Lower lobe of right lung (tissue), 2 donors: ENCODE measurements at places on chromosomes 7 and 10. TPM values are rescaled to one million over a fixed set of nuclear protein-coding genes. Genes with fewer than 3 reads are reported as not detected.

GRCh38 chr10:119206603-119207365, 587 bp upstream of the GRK5 start:
- peak overlapping the region; percentile 79 for H3K4me3 ChIP-seq
- peak overlapping the region; percentile 98 for H3K27ac ChIP-seq
- H3K27me3 ChIP-seq, result no peaks in the 10 kb centered on the region
- peaks cover 37% of the 10 kb centered on the region for H3K4me1 ChIP-seq
- H3K36me3 ChIP-seq, result no peaks in the 10 kb centered on the region
- peak; percentile 78 for DNase-seq

- H3K4me3 ChIP-seq, result no peak overlapping the region
- H3K36me3 ChIP-seq, result peaks cover 62% of the 10 kb centered on the region
Measured at GRCh38 chr10:100504096-100504495, 15.6 kb downstream of the SEC31B start.

GRCh38 chr7:123770378-123770777, 21.6 kb upstream of the WASL start:
- DNase-seq, result no peak
- H3K27me3 ChIP-seq, result no peaks in the 10 kb centered on the region
- H3K36me3 ChIP-seq, result no peaks in the 10 kb centered on the region
- H3K27ac ChIP-seq, result no peak overlapping the region
- H3K4me1 ChIP-seq, result peaks cover 5% of the 10 kb centered on the region

DNA sequence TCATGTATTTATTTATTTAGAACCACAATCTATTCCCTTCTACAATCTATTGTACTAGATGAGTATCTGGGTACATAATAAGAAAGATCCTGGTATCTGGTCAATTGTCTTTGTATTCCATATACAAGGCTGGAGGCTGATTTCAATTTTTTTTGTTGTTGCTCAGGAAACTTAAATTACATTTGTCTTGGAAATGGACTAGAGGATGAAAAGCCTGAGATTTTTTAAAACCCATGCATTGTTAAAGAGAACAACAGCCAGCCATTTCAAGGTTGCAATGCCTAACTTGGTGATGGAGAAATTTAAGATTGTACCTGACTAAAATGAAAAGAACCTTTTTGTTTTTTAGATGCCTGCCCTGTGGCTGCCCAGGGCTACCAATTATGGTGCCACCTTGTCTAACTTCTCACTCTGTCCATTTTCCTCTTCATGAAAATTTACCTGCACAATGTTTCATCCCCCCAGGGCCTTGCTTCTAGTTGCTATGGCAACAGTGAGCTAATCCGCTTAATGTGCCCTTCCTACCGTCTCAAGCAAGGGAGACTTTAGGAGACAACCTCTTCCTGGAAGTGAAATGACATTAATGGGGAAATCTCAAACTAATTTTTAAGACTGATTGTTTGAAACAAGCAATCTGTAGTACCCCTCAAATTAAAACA, 203.7 kb upstream of the PHYHIPL start:
- H3K4me1 ChIP-seq, result no peaks in the 10 kb centered on the region
- no peaks in the 10 kb centered on the region for H3K36me3 ChIP-seq
- no peak for DNase-seq

- H3K27ac ChIP-seq, result no peak overlapping the region
- H3K36me3 ChIP-seq, result no peaks in the 10 kb centered on the region
- H3K4me3 ChIP-seq, result no peak overlapping the region
- no peaks in the 10 kb centered on the region for H3K4me1 ChIP-seq
Measured at GRCh38 chr7:133983685-133984419, 143.3 kb upstream of the LRGUK start.

DNA sequence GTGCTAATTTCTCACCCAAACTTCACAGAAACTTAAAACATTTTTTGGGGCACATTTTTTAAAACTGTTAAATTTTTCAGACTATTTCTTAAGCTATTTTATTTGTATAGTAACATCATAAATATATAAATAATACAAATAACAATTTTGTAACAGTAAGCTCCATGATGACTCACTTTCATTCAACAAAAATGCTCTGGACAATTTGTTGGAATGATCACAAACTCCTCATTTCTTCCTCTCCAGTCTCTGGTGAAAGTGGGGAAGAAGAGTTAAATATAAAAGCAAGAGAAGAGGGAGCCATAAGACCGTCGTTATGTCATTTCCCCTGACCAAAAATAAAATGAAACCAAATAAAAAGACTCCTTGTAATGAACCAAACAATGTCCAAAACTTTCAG, 162.4 kb downstream of the AGMO start:
- H3K36me3 ChIP-seq, result no peaks in the 10 kb centered on the region
- no peak for DNase-seq
- no peaks in the 10 kb centered on the region for H3K27me3 ChIP-seq
- no peak overlapping the region for H3K27ac ChIP-seq

DNA sequence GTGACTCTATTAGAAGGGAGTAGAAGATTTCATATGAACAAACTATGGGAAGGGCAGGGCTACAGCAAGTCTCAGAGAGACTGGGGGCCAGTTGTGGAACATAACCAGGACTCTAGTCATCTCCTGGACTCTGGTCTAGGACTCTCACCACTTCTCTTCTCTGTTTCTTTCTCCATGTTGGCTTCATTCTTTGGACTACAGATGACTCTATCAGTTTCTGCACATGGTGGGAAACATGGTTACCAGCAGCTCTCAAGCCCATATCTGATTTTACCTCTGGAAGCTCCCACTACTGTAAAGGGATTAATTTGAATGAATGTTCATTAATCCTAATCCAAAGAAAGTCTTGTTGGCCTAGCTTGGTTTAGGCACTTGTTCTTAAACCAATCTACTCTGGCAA, 84.7 kb downstream of the LRGUK start:
- H3K4me1 ChIP-seq, result no peaks in the 10 kb centered on the region
- no peaks in the 10 kb centered on the region for H3K27me3 ChIP-seq
- H3K36me3 ChIP-seq, result no peaks in the 10 kb centered on the region
- no peak overlapping the region for H3K27ac ChIP-seq
- H3K4me3 ChIP-seq, result no peak overlapping the region
- no peak for DNase-seq

- H3K4me1 ChIP-seq, result no peaks in the 10 kb centered on the region
- no peak overlapping the region for H3K27ac ChIP-seq
- H3K4me3 ChIP-seq, result no peak overlapping the region
- H3K36me3 ChIP-seq, result peaks cover 99% of the 10 kb centered on the region
- H3K27me3 ChIP-seq, result no peaks in the 10 kb centered on the region
Measured at GRCh38 chr10:103419101-103419500, 22.7 kb downstream of the PDCD11 start.

DNA sequence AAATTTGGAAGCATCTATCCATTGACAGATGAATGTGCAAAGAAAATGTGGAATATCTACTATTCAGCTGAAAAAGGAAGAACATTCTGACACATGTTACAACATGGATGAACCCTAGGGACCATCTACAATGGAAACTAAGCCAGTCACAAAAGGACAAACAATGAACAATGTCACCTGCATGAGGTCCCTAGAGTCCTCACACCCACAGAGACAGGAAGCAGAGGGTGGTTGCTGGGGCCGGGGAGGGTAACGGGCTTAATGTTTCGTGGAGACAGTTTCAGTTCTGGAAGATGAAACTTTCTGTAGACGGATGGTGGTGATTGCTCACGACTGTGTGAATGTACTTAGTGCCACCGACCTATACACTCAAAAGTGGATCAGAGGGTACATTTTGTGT, 282.9 kb downstream of the ADARB2 start:
- H3K36me3 ChIP-seq, result no peaks in the 10 kb centered on the region
- H3K27me3 ChIP-seq, result no peaks in the 10 kb centered on the region
- no peak for DNase-seq
- H3K4me3 ChIP-seq, result no peak overlapping the region
- H3K4me1 ChIP-seq, result no peaks in the 10 kb centered on the region

- H3K36me3 ChIP-seq, result no peaks in the 10 kb centered on the region
- no peaks in the 10 kb centered on the region for H3K27me3 ChIP-seq
- H3K27ac ChIP-seq, result no peak overlapping the region
- H3K4me1 ChIP-seq, result peaks cover 10% of the 10 kb centered on the region
Measured at GRCh38 chr10:78316451-78316931, 282.8 kb downstream of the RPS24 start.

GRCh38 chr7:111516612-111517011, 45.7 kb downstream of the IMMP2L start:
- no peak overlapping the region for H3K27ac ChIP-seq
- no peak overlapping the region for H3K4me3 ChIP-seq
- H3K36me3 ChIP-seq, result no peaks in the 10 kb centered on the region
- no peak for DNase-seq
- no peaks in the 10 kb centered on the region for H3K4me1 ChIP-seq
- H3K27me3 ChIP-seq, result no peaks in the 10 kb centered on the region

GRCh38 chr7:80770675-80771081, 132.2 kb downstream of the CD36 start:
- no peak overlapping the region for H3K4me3 ChIP-seq
- peaks cover 7% of the 10 kb centered on the region for H3K4me1 ChIP-seq
- H3K27ac ChIP-seq, result no peak overlapping the region
- no peak for DNase-seq

DNA sequence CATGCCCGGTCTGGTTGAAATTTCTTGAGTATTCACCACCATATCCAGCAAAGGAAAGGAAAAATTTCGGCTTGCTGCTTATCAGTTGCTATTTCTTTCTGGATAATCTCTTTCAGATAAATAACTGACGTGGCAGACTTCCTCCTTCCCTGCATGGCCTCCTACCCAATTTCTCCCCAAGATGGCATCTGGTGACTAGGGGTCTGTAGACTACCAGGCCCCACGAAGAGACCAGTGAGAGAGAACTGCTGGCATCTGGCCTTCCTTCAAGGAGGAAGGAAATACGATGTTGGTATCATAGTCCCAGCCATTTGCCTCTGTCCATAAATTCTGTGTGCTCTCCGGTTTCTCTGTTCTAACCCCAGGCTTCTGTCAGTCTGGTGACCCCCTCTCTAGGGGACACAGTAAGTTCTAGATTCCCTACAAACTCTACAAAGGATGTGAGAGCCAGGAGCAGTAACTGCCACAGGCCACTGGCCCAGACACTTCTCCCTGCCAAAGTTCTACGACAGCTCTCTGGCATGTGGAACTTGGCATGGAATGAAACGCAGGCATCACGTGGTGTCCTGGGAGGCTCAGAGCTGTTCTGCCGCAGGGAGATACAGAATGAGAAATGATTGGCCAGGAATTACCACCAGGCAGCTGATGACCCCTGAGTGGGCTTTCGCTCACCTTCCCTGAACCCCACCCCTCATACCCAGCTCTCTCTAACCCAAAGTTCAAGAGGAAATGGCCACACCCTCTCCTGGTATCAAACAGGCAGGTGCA, 30.0 kb upstream of the MSRB2 start:
- no peak overlapping the region for H3K27ac ChIP-seq
- H3K36me3 ChIP-seq, result no peaks in the 10 kb centered on the region
- H3K27me3 ChIP-seq, result no peaks in the 10 kb centered on the region
- peak; percentile 69 for DNase-seq
- H3K4me3 ChIP-seq, result no peak overlapping the region

- H3K27ac ChIP-seq, result no peak overlapping the region
- H3K4me3 ChIP-seq, result no peak overlapping the region
- DNase-seq, result no peak
- no peaks in the 10 kb centered on the region for H3K27me3 ChIP-seq
Measured at GRCh38 chr7:16055263-16055976, 365.9 kb downstream of the CRPPA start.

DNA sequence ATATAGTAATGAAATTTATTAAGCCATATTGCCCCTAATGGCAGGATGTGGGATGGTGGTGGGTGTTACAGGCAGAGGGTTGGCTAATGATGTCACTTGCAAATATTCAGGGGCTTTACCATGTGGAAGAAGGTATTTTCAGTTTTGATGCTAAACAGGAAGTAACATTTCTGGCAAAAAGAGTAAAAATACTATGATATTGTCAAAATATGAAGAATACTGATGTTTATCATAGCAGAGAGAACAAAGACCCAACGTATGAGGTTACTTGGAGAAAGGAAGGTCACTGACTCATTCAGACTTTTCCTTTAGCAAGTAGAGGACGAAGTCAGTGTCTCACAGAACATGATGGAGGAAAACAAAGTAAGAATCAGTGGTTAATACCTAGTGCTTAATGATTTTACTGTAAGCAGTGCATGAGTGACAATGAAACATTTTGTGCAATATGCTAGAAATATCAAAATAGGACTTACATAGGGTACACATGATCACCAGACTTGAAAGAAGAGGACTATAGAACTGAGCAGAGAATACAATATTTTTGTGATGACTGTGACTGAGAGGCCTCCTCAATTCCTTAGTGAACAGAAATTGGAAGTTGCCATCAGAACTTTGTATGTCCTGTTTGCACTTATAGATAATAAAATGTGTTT, 89.7 kb upstream of the STEAP4 start:
- no peaks in the 10 kb centered on the region for H3K27me3 ChIP-seq
- H3K4me3 ChIP-seq, result no peak overlapping the region
- H3K36me3 ChIP-seq, result no peaks in the 10 kb centered on the region
- no peaks in the 10 kb centered on the region for H3K4me1 ChIP-seq
- no peak overlapping the region for H3K27ac ChIP-seq
- no peak for DNase-seq

- peaks cover 99% of the 10 kb centered on the region for H3K27me3 ChIP-seq
- H3K4me1 ChIP-seq, result peaks cover 33% of the 10 kb centered on the region
- H3K36me3 ChIP-seq, result no peaks in the 10 kb centered on the region
Measured at GRCh38 chr7:122303531-122304318, 825 bp downstream of the FEZF1 start.

DNA sequence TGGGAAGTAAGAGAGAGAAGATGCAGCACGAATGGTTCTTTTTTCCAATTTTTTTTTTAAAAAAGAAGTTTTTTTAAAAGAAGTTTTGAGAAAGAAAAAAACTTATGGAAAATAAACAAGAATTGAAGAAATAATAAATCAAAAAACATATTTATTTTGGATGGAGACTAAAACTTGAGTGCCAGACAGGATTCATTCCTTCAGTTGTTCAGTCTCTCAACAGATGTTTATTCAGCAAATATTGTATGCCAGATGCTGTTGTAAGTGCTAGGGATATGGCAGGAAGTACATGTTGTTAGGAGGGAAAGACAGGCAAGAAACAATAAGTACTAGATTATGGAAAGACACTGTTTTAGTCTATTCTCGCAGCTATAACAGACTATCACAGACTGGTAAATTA, 750.7 kb upstream of the PHF14 start:
- H3K4me3 ChIP-seq, result no peak overlapping the region
- no peaks in the 10 kb centered on the region for H3K27me3 ChIP-seq
- DNase-seq, result no peak
- H3K4me1 ChIP-seq, result no peaks in the 10 kb centered on the region
- H3K36me3 ChIP-seq, result no peaks in the 10 kb centered on the region

GRCh38 chr10:3593611-3594010, 191.4 kb downstream of the KLF6 start:
- H3K27ac ChIP-seq, result no peak overlapping the region
- H3K27me3 ChIP-seq, result no peaks in the 10 kb centered on the region
- H3K4me1 ChIP-seq, result no peaks in the 10 kb centered on the region
- DNase-seq, result no peak

The ATRNL1 gene
- 0.92 TPM for total RNA-seq

The SLC13A1 gene
- total RNA-seq, result not detected

The MEPCE gene
- total RNA-seq, result 36.3 TPM

The CYP26C1 gene
- 0.27 TPM for total RNA-seq

The CNNM1 gene
- total RNA-seq, result 0.35 TPM

The AKR1D1 gene
- not detected for total RNA-seq

The TYW1B gene
- total RNA-seq, result 6.8 TPM

The TMUB1 gene
- 37.4 TPM for total RNA-seq
